ENCODE measurements at places on chromosomes 16 and 17. TPM values are rescaled to one million over a fixed set of nuclear protein-coding genes. Genes with fewer than 3 reads are reported as not detected.

KRT24 gene
- 6.3 TPM for total RNA-seq

- no peak for DNase-seq
These were observed 3.3 kb upstream of the CASKIN1 start for GRCh38 chr16:2199621-2200139.

GRCh38 chr17:12664894-12665262 lies 812 bp upstream of the MYOCD start:
- DNase-seq, result peak; percentile 41

DNA sequence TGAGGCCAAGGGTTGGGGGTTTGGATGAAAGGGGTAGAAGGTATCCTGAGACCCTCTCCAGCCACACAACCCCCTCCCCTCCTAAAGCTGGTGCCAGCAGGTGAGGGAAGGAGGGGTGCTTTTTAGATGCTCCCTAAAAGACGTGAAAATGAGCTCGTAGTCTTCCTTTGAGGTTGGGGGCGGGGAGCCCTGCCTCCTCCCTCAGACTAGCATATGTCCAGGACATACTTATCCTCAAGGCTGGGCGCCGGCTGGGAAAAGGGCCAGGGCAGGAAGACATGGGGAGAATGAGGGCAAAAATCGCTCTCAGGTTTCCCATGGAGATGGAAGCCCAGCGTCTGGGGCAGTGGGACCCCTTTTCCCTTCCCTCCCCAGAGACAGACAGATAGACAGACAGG lies 26.7 kb downstream of the SRCIN1 start:
- no peak for DNase-seq

DNA sequence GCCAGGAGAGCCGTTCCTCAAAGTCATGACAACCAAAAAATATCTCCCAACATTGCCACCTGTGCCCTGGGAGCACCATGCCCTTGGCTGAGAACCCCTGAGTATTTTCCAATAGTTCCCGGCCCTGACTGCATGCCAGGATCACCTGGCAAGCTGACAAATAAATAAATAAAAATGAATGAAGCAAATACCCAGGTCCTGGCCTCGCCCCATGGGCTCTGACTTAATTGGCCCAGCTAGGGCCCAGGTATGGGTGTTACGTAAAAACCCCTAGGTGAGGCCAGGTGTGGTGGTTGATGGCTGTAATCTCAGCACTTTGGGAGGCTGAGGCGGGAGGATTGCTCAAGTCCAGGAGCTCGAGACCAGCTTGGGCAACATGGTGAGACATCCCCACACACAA lies 2.7 kb upstream of the C16orf74 start:
- DNase-seq, result no peak

DNA sequence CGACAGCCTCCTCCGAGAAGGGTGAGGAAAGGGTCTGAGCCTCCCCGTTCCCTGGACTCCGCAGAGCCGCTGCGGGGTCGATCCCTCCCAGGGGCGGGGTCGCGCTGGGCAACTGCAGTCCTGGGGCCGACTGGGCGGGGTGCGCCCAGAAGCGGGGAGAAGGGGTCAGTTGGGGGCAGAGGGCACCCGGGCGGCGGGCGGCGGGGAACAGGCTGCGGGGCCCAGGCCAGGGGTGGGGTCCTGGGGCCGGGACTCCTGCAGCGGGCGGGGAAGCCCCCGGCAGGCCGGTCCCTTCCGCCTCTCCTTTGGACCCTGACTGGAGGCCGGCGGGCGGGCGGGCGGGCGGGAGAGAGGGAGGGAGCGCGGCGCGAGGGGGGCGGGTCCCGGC lies 352 bp downstream of the GGNBP2 start:
- DNase-seq, result no peak

DNA sequence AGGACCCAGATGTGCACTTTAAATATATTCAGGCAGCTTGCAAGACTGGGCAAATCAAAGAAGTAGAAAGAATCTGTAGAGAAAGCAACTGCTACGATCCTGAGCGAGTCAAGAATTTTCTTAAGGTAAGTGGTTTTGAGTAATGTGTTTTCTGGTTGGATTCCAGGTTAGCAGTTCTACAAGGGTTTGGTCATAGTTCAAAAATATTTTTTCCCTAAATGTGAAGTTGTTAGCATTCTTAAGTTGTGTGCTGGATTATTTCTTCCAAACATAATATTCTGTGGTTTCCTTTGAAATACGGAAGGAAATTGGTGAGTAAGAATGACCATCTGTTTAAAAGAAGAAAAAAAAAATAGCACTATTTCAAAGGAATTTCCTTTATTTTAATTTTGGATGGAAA lies 38.4 kb downstream of the PTRH2 start:
- DNase-seq, result peak; percentile 13

DNA sequence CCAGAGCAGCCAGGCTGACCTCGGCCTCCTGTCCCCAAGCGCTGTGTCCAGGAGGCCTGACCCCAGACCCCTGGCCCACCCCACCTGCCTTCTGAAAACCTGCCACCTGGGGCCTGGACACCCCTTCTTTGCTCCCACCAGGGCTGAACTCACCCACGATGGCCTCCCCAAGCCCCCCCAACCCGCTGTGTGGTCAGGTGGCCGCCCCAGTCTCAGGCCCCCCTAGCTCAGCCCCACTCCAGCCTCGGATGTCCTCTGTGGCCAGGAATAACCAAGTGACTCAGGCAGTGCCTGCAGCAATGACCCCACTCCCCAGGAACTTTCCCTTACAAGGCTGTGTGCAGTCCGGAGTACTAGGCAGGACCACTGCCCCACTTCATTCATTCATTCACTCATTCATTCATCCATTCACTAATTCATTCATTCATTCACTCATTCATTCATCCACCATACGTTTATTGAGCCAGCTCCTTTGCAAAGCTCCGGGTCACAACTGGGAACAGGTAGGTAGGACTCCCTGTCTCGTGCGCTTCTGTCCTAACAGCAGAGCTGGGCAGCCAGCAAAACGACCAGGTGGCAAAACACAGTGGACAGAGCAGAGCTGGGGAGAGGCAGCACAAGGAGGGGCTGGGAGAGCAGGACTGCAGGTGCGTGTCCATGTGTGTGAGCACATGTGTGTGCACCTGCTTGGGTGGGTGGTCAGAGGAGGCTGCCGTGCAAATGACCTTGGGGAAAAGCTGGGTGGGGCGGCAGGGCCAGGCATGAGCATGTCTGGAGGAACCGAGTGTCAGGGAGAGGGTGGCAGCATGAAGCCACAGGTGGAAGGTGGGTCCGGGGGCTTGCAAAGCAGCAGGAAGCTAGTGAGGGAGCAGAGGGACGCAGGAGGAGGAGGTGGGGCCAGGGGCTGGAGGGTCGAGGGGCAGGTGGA lies 75.8 kb upstream of the CBX4 start:
- DNase-seq, result no peak

DNA sequence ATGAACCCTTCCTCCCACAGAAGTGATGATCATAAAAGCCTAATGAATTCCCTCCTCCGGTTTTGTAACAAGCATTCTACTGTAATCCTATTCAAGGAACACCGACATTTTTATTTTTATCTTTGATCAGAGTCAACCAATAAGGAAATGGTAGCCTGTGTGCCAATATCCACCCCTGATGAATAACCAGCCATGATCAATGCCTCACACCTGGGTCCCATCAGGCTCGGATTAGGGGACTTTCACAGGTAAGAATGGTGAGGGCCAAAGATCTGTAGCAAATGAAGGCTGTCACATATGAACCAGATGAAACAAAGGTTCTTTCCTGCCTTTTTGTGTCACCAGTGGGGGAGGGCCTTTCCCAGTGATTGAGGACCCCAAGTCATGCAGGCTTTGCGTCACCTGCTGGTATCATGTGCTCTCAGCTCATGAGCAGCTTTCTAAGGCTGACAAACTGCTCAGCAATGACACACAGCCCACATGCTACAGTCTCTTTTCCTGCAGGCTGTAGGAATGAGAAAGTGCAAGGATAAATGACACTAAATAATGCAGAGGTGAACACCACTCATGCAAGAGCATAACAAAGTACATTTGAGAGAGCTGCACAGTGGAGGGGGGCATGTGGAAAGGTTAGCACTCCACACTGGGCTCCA lies 34.9 kb downstream of the TOM1L2 start:
- no peak for DNase-seq

- no peak for DNase-seq
These were observed 44.4 kb downstream of the CLEC19A start for GRCh38 chr16:19329932-19330331.

- DNase-seq, result no peak
These were observed 82.0 kb downstream of the RGS9 start for GRCh38 chr17:65219124-65219523.

- no peak for DNase-seq
These were observed 67.5 kb downstream of the AMFR start for GRCh38 chr16:56357765-56358322.
